SIG-M5 (cell line): ENCODE measurements at places on chromosomes 12 and 14.

DNA sequence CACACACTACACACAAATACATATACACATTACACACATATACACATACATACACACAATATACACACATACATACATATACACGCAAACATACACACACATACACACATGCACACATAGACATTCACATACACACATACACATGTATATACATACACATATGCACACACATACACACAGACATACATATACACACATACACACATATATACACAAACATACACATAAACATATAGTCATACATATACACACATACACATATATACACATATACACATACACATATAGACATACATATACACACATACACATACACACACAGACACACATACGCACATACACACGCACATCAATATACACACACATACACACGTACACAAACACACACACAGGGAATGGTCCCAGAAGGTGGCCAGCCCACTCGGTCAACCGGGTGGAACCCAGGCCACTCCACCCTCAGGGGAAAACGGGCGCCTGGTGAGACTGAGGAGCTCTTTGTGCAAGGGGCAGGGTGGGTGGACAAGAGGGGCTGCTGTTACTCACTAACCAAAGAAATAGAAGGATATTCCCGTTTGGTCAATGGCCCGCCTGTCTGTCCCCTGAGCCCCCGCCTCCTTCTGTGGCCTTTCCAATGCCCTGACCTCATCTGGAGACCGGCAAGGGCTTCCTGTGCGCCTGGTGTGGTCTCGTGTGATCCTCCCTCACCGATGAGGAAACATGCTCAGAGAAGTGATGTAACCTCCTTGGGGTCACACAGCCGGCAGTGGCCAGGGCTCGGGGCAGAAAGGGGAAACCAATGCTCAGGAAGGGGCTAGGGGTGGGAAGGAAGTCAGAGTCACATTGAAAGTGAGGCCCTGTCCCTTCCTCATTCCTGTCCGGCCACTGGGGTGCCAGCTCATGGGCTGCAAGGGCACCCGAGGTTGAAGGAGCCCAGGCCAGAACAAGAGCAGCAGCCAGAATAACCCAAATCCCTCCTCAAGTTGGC is 5.3 kb downstream of the TRPV4 start:
- DNase-seq, result no peak

DNA sequence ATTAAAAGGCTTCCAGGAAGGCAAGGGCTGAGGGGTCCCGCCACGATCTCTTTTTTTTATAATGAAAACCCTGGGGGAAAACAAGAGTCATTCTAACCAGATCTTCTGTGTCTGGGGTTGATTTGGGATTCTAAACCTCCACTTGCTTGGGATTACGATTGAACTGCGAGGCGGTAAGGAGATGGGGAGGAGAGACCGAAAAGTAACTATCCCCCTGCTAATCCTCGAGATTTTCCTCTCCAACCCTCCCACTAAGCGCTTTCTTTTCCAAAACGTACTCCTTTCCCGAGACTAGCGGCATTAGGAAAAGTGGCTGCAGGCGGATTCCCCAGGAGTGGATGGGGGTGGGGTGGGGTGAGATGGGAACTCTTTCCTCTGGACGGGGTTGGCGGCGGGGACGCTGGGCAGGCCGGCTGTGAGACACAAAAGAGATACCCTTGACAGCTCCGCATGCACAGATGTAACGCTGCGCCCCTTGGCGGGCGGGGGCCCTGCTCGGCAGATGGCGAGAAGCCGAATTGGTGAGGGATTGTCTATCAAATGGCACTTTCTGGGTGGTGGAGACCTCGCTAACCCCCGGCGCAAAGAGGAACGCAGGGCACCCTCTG is 830 bp upstream of the SRRM4 start:
- DNase-seq, result no peak

- no peak for DNase-seq
Observed at GRCh38 chr12:106791531-106791930, 17.0 kb downstream of the RIC8B start.

DNA sequence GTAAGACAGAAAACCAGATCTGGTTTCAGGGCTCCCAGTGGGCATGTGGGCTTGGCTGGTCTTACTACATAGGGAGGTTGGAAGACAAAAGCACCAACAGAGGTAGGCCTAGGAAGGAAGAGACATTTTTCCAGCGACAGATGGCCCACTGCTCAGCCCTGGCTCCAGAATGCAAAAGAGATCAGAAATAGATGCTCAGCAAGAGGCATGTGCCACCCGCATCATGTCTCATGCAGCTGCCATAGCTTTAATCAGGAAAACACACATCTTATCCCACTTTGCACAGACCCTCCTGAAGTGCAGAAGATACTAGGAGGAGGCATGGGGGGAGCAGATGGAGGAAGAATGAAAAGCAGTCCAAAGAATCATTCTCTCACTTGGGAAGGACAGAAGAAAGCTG is 25.3 kb downstream of the VASH1 start:
- DNase-seq, result no peak

GRCh38 chr14:21911877-21912276 is 238.3 kb upstream of the OR4E1 start:
- no peak for DNase-seq

- no peak for DNase-seq
Observed at GRCh38 chr12:131734336-131735152, 23.7 kb downstream of the SFSWAP start.

GRCh38 chr12:85626001-85626783 is 210.0 kb downstream of the RASSF9 start:
- DNase-seq, result no peak

DNA sequence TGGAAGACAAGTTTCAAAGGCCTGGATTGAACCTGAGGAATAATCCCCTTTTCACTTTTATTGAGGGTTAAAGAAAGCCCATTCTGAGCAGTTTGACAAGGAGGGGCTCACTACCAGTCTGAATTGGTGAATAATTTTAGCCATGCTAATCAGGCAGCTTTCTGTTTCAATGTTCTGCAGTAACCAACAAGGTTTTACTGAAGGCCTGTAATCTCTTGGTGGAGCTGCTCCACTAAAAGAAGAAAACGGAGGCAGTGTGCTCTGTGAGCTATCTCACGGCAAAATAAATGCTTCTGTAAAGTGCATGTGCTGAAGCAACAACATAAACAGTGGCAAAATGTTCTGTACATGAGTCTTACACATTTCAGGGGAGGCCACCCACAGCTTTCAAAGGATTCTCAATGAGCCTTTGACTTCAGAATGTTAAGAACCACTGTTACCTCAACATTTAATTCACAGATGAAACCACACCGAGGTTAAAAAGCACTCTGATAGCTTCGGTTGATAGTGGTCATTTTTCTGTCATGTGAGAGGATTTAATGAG is 111.2 kb downstream of the LRIG3 start:
- no peak for DNase-seq

DNA sequence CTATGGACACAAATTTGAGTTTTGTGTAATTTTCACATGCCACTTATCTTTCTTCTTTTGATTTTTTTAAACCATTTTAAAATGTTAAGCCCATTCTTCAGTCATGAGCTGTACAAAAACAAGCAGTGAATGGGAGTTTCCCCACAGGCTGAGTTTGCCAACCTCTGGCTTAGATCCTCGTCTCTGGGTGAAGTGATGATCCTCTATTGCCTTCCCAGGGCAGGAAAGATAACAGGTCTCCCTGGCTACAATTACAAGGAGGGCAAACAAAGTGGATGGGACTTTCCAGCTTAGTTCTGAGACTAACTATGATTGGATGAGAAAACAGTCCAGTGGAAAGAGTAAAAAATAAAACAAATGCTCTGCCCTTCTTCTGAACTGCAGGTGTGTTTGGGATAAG is 203.7 kb downstream of the SPTSSA start:
- no peak for DNase-seq

DNA sequence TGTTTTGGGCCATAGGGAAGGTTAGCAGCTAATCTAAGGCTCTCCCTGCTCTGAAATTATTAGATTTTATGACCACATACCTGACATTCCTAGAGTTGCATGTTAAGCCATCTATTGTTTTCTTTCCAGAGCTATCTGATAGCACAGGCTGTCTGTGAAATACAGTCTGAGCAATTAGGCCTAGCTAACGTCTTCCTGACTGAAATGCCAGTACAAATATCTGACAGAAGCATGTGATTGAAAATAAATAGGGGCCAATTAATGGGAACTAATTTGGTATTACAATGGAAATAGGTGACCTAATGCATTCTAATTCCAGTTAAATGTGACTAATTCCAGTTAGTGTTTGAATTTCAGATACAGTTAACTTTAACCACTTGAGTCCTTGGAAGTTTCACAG is 115.2 kb downstream of the C12orf75 start:
- DNase-seq, result no peak

DNA sequence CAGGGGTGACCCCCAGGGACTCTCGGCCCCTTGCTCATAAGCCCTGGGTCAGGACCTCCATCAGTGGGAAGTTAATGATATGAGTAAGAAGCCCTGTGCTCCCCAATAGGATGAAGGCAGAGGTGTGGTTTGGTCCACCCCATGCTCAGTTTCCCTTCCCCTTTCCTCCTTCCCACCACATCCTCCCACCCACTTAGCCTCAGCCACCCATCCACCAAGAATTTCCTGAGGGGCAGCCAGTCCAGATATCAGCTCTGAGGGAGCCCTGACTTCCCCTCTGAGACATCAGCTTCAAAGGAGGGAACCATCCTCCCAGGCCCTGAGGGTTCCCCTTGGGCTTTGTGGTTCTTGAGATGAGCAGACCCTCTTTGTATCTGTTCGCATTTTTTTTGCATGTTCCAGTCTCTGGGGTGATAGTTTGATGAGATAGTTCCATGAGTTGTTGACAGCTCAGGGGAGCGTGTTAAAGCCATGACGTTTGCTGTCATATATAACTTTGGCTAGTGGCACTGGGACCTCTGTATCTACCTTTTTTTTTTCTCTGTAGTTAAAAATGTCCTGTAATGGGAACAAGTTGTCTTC is 71.2 kb downstream of the LGMN start:
- DNase-seq, result peak; percentile 46

DNA sequence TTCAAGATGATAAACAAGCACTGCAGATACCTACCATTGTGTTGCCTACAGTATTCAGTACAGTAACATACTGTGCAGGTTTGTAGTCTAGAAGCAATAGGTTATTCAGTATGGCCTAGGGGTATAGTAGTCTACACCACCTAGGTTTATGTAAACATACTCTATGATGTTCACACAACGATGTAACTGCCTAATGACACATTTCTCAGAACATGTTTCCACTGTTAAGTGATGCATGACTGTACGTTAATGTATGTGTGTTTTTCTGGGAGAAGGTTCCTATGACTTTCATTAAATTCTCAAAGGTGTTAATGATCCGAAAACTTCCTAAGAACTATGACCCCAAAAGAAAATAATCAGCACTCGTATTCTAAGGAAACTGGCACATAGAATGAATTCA is 20.9 kb upstream of the CALM1 start:
- no peak for DNase-seq

GRCh38 chr12:108798551-108799221 is 58.7 kb downstream of the SSH1 start:
- no peak for DNase-seq

DNA sequence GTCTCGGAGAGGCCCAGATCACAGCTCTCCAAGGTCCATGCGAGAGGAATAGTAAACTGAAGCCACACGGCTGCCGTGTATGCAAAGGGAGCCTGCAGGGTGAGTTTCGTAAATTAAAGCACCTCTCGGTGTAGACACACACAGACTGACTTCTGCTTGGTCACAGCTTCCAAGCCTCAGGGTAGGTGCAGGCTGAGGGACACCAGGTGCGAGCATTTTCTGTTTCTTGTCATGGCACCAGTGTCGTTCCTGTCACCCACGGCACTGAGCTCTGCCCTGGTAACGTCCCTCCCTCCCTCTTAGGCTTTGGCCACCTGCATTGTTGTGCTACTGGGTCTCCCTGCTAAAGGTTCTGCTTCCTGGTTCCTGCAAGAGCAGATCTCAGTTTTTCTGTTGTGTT is 76.2 kb upstream of the DYNC1H1 start:
- DNase-seq, result no peak
